ENCODE measurements at places on chromosomes 16 and 17.
A peak's percentile ranks its signal among the peaks of the same experiment; 100 is the strongest.

DNA sequence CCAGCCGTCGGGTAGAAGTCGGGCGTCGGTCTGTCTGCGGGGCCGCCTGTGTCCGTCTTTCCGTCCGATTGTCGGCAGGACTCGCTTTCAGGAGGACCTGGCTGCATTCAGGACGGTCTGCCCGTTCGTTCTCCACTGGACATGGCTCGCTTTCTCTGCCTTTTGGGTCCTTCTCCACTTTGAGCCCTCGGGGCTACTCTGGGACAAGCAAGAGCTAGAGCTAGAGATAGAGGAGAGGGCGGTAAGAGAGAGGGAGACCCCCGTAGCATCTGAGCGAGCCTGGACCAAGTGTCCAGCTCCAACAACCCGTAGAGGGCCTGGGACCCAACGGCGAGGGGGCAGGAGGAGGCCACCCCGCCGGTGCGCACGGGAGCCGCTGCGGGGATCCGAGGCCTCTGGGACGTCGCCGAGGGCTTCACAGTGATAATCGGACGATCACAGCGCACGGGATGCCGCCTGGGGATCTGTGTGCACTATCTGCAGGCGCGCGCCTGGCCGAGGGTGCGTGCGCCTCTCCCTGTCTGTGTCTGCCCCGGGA is 4.5 kb downstream of the TBX4 start:
- no peak for DNase-seq

- DNase-seq = no peak
These were observed at the start of gene CCL5 for GRCh38 chr17:35879773-35880654. CCL5 (minus strand) TSS chr17:35880360.

GRCh38 chr17:27879987-27880608 is 13.1 kb downstream of the LYRM9 start:
- DNase-seq = peak; percentile 91

DNA sequence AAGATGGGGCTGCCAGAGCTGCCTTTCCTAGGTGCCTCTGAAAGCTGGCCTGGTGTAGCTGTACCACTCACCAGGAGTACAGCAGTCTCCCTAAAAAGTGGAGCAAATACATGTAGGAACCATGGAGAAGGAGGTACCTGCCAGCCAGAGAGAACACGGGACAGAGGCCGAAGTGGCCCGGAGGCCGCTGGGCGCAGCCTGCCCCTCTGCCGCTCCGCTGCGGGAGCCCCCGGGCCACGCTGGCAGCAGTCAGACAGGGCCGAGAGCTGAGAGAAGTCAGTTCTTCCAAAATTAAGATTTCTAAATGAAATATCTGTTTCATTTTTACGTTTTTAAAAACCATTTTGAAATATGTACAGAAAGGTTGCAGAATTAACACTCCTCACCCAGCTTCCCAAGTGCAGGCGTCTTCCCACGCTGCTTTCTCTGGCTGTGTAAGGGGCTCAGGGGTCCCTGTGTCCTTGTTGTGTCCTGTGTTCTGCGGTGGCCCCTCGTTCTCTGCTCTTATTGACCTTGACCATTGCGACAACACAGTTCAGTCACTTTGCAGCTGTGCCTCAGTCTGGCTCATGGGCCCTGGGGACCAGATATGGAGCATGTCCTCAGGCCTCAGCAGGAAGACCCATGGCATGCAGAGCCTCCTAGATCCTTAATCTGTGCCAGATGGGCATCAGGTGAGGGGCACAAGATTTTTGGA is 5.0 kb downstream of the MAPK8IP3 start:
- DNase-seq = no peak

GRCh38 chr17:70699408-70699807 is 530.1 kb downstream of the KCNJ2 start:
- no peak for DNase-seq

- no peak for DNase-seq
These were observed 73.8 kb upstream of the HNF1B start for GRCh38 chr17:37818689-37819088.

DNA sequence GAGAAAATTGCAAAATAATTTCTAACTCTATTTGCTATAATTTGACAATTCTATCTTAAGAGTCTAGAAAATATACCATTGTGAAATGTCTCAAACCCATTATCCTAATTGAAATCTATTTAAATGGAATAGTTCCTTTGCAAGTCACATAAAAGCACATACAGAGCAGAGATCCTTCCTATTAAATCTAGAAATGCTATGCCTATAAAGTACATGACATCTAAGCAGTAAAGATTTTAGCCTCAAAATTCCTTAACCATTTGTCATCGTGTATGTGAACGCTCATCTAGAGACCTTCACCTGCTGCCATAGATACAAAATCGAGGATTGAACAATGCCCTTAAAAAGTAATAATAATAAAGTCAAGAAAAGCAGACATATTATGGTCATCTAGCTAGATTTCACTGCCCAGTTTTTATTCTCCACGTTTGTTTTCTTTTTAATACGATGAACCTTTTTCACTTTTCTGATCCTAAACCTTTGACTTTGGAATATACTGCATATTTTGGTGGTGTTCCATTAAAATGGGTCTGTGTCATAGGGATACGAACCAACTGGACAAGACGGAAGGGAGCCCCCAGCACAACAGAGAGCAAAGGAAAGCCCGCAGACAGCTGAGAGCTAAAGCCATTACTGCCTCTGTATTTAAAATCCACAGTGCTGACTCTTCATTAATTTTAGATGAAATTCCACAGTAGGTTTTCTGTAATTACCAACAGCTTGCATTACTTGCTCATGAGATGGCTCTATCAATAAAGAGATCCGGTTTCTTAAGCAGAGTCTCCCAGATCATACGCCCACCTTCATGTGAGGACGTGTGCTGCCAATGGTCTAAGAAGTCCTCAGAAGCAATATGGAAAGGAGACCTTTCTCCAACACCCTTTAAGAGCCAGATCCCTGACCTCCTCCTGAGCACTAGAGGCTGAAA is 17.6 kb downstream of the TEX2 start:
- no peak for DNase-seq

DNA sequence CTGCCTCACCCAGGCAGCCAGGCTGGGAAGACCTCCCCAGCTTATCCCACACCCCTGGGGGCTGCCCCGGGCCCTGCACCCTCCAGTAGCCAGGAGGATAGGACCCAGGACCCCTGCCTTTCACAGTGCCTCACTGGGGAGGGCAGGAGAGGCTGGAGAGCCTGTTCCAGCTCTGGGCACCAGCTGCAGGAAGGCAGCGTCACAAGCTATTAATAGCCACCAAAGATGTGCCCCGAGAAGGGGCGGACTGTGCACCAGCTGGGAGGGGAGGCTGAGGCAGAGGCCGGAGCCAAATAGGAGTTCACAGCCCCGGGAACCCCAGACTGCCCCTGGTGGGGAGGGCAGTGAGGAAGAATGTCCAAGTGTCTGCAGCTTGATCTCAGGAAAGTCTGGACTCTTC is 8.8 kb downstream of the SBK1 start:
- no peak for DNase-seq

GRCh38 chr17:42754782-42755181 is 6.2 kb upstream of the RAMP2 start:
- DNase-seq = no peak

DNA sequence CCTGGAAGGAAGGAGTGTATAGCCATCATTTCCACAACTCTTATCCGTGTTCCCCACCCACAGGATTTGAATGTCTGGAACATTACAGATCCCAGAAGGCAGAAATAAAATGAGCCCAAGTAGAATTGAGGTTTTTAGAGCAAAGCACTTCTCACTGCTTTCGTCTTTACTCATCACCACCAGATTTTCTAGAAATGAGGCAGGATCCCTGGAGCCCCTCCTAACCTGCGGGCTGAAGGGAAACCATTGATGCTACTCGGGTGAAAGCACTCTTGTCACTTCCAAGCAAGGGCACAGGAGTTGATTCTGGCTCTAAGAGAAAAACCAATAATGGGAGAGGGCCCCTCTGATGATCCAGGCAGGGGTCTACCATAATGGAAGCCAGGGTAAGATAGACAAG is 2.8 kb upstream of the ALDOC start:
- DNase-seq = no peak

DNA sequence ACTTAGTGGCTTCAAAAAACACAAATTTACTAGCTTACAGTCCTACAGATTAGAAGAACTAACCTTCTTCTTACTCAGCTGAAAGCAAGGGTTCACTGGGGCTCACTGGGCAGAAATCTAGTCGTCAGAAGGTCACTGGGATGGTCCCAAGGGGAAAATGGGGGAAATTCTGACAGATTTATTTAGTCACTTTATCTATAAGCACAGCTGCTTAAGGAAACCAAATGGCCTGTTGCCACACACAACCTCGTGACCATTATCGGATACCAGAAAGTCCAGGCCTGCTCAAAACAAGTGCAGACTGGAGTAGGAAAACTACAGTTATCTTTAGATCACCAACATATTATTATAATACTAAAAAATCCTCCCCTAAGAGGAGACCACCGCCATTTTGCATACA is 374.6 kb upstream of the ASIC2 start:
- DNase-seq = no peak

DNA sequence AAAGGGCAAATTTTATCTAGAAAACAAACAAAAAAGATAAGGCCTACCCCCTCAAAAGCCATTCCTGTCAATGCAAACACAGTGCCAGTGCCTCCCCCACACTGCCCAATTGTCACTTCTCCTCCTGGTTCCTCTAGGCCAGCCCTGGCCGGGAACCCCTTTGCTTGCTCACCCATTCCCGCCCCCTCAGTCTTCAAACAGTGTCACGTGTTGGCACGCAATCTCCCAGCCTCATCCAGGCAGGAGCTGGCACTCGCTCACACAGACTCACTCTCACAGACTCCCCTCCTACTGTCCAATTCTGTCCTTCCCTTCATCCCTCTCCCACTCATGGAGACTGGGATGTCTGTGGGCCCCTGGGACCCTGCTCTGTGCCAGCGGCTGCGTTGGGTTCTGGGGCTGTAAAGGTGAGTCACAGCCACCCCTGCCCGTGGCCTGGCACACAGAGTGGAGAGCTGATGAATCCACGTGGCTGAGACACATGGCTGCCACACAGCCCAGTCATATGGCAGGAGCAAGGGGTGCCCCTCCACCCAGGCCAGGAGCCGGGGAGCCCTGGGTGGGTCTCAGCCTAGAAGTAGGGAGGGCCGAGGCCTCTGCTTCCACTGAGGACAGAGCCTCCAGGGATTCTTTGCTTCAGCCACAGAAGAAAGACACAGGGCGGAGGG is 54.8 kb downstream of the VAC14 start:
- DNase-seq = peak; percentile 25

DNA sequence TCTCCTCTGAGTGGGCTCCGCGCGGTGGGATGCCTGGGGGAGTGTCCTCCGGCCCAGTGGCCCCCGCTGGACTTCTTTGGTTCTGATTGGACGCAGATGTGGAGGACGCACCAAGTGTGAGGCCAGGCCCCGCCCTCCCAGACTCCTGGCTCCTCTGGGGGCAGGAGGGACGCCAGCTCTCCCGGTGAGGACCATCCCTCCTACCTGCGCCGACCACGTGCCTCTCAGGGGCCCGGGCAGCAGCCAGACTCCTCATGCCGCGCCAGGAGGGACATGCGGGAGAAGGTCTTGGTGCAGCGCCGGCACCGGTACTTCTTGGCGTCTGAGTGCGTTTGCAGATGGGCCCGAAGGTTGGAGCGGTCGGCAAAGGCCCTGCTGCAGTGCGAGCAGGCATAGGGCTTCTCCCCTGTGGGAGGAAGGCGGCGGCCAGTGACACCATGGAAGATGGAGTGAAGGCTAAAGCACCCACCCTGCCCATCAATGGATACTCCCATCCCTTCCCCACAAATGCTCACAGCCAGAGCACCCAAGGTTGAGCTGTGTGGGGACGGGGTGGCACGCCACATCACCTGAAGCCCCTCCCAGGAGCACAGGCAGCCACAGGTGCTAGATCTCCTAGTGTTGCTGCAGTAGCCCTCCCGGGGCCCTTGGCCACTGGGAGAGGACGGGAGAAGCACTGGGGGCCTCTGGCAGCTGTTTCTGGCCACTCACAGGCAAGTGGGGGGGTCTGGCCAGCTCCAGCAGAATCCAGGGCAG is 7.9 kb downstream of the SNAI3 start:
- DNase-seq = no peak

- DNase-seq = no peak
These were observed 95.7 kb downstream of the SLC39A11 start for GRCh38 chr17:72996791-72997190.

DNA sequence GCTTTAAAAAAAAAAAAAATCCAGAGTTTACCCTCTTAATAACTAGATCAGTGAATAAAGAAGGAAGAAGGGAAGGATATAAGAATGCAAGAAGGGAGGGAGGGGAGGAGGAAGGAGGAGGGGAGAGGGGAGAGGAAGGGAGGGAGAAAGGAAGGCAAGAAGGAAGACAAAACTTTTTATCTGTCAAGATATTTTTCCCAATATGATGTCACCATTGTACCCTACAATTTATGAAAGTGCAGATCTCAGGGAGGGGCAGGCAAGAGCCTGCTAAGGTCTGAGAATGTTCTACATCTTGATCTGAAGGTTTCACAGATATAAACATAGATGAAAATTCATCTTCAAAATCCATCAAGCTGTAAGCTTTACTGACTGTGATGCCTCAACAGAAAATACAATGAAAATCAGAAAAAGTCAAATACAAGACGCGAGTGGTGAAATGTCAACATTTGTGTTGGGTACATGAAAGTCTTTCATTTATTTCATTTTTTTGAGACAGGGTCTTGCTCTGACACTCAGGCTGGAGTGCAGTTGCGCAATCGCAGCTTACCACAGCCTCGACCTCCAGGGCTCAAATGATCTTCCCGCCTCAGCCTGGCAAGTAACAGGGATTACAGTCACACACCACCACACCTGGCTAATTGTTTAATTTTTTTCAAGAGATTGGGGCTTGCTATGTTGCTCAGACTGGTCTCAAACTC is 57.1 kb upstream of the EMP2 start:
- no peak for DNase-seq

- no peak for DNase-seq
These were observed 22.0 kb downstream of the SETD6 start for GRCh38 chr16:58537124-58537906.

GRCh38 chr17:5555254-5555653 is 29.1 kb downstream of the NLRP1 start:
- DNase-seq = no peak

DNA sequence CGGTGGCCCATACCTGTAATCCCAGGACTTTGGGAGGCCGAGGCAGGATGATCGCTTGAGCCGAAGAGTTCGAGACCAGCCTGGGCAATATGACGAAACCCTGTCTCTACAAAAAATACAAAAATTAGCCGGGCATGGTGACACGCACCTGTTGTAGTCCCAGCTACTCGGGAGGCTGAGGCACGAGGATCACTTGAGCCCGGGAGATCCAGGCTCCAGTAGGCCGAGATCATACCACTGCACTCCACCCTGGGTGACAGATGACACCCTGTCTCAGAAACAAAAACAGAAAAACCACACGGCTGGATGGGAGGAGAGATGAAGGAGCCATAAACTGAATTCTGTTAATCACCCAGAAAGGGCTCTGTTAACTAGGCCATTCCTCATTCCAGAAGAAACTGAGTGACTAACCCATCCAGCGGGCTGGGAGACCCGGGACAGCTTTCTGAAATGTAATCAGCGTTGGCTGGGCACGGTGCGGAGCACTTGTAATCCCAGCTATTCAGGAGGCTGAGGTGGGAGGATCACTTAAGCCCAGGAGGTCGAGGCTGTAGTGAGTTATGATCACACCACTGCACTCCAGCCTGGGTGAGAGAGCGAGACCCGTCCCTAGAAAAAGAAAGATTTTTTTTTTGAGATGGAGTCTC is 641 bp upstream of the NT5C3B start:
- no peak for DNase-seq

GRCh38 chr17:49588312-49588711 is 12.6 kb downstream of the NXPH3 start:
- no peak for DNase-seq

- no peak for DNase-seq
These were observed 22.2 kb downstream of the WSCD1 start for GRCh38 chr17:6092182-6092902.
